H7 (cell line): ENCODE measurements at places on chromosomes 2 and 18.

- DNase-seq, result no peak
Observed at GRCh38 chr2:133173224-133173623, 395.0 kb downstream of the NCKAP5 start.

GRCh38 chr2:223433461-223433860 is 168.7 kb downstream of the SCG2 start:
- DNase-seq, result no peak

GRCh38 chr2:131557558-131558321 is 30.1 kb downstream of the CCDC74A start:
- no peak for DNase-seq

DNA sequence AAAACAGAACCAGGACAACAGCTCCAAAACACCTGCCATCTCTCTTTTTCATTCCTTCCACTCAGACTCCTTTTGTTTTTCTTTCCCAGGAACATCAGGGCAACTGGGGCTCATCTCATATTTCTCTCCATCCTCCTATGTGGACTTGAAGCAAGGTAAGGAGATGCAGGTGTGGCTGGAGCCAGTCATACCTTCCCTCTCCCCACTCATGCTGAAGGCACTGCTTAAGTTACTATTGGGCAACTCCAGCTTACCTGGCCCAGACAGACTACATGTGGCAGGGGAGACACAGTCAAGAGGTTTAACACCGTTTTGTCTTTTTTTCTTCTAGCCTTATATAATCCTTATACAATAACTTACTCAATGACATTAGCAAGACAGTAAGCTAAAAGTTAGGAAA is 38.4 kb downstream of the LAMA1 start:
- DNase-seq, result no peak

DNA sequence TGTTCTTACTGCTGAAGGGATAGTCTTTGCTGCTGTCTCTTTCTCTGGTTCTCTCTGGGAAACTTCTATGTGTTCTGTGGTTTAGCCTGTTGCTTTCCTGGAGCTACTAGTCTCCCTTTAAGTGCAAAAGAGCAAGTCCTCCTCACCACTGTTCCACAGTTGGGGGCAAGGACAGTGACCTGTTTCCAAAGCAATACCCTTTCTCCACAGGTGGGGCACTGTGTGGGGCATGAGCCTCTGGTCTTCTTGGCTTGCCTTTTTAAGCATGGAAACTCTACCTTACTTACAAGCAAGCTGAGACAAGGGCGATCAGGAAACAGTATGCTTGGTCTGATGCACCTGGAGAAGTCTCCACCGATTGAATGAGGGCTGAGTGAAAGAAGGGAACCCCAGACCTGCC is 156.7 kb downstream of the CPS1 start:
- no peak for DNase-seq

- no peak for DNase-seq
Observed at GRCh38 chr2:98944775-98945174, 8.8 kb upstream of the CRACDL start.

GRCh38 chr2:233815861-233816260 is 37.7 kb downstream of the MROH2A start:
- no peak for DNase-seq

- no peak for DNase-seq
Observed at GRCh38 chr2:206289391-206289790, 14.9 kb downstream of the ZDBF2 start.

GRCh38 chr2:203799908-203800307 is 67.7 kb upstream of the CTLA4 start:
- DNase-seq, result no peak

- DNase-seq, result no peak
Observed at GRCh38 chr2:55844986-55845385, 78.6 kb downstream of the EFEMP1 start.

- DNase-seq, result peak; percentile 47
Observed at GRCh38 chr2:237879058-237879430, 19.6 kb downstream of the RAMP1 start.

DNA sequence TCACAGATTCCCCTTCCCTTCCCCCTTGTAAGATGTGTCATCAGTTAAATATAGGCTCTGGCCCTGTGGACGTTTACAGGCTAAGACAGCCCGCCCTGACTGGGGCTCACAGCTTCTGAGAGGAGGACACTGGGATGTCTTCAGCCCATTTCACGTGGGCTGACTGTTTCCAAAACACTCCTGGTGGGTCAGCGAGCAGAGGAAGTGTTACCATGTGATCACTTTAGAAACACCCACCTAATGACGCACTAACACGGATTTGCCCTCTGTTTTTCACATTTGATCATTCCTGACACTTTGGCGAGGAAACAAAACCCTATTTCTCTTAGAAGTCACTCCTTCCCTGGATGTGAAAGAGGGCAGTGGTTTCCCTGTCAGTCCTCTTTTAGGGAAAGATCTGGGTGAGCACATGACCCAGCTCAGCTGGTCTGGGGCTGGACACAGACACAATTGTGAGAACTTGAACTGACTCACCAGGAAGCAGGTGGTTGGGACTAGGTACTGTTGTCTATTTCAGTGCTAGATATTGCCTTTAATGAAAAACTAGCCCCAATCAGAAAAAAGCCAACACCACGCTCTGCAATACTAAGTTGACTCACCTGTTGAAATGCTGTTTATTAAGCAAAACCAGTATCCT is 38.8 kb downstream of the BMP10 start:
- no peak for DNase-seq

GRCh38 chr2:101200676-101201075 is 49.5 kb upstream of the TBC1D8 start:
- DNase-seq, result no peak

DNA sequence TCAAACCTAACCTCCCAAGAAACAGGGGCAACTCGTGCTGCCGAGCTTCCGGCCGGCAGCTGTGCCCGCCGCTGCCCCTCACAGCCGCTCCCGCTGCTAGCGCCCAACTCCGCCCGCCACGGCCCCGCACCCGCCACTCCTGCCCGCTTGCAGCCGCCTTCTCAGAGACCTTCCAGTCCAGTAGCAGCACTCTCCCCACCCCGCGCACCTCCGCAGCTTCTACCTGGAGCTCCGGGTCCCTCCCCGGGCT is 722 bp upstream of the C2orf15 start:
- DNase-seq, result no peak

GRCh38 chr18:11002277-11002676 is 147.1 kb downstream of the PIEZO2 start:
- no peak for DNase-seq

GRCh38 chr2:124664363-124664762 is 639.3 kb downstream of the CNTNAP5 start:
- no peak for DNase-seq

- no peak for DNase-seq
Observed at GRCh38 chr2:64629875-64630274, 23.8 kb downstream of the SERTAD2 start.

DNA sequence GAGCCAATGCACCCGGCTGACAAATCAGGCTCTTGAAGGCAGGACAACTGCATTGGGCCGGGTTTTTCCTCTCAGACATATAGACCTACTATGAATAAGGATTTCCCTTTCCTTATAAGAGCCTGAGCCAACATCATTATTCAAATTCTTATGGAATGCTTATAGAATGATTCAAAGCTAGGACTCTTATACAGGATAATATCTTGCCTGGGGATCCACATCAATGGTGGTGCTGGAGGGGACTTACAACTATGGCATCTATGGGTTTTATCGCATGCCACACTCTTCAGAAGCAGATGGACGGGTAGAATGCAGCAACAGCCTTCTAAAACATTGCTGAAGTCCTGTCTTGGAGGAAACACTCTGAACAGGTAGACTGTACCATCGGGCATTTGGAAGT is 296.8 kb upstream of the KYNU start:
- no peak for DNase-seq

- no peak for DNase-seq
Observed at GRCh38 chr2:31004257-31004656, 134.0 kb downstream of the GALNT14 start.

DNA sequence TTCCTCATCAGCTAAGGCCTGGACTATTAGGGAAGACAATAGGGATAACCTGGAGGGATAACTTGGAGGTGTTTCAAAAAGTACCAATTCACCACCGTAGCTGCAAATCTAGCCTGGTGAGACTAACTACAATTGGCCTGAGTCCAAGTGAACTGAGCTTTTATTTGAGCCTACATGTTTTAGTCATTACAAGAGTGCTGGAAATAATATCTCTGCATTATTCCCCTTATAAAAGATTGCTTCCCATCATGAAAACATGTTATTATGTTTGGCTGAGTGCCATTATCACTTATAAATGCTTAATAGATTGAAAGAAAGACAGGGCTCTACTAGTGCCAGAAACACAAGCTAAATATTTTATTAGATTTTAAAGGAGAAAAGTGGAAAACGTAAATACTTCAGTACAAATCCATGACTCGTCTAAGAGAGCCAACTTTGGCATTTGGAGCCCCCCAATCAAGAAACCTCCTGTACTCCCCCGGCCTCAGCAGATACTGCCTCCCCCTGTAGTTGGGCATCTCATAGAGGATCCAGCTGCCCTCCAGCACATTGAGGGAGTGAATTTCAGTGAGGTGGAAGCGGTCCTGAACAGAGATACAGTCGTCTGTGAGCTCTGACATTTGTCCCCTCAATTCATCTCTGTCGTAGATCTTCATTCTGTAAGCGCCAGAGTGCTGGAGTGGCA is 3.6 kb downstream of the CRYGB start:
- no peak for DNase-seq

GRCh38 chr2:101089942-101090799 is 61.0 kb downstream of the TBC1D8 start:
- no peak for DNase-seq

DNA sequence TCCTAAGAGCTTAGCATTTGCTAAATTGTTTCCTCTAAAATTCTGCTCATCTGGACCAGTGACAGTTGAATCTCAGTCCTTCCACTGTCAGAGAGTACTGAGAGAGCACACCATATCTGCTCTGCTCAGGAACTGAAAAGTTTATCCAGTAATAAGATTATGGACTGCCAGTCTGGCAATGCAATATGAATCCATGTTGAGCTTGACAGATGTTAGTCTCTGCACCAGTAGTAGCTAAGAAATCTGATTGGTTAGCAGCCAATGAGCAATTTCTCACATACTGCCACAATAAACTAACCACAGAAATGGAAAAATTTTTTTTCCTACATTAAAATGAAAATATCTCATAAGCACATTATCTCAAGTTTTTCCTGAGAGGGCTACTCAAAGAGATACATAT is 2.3 kb downstream of the PRKD3 start:
- no peak for DNase-seq

DNA sequence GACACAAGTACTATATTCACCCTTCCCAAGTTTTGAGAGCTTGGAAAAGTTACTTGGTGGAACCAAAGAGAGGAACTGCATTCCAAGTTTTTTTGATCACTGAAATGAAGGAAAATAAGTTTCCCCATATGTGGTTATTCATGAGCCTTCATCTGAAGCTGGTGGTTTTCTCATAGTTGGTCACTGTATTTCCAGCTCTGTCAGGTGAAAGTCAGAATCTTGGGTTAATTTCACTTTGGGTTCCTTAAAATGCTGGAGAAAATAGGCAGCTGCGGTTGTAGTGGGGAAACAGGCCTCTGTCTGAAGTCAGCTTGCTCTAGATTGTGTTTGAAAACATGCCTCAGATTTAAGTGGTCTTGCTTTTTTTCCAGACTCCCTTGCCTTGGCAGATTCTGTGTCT is 200.5 kb downstream of the HRH4 start:
- DNase-seq, result no peak

- DNase-seq, result no peak
Observed at GRCh38 chr18:26432651-26433424, 115.5 kb downstream of the KCTD1 start.

DNA sequence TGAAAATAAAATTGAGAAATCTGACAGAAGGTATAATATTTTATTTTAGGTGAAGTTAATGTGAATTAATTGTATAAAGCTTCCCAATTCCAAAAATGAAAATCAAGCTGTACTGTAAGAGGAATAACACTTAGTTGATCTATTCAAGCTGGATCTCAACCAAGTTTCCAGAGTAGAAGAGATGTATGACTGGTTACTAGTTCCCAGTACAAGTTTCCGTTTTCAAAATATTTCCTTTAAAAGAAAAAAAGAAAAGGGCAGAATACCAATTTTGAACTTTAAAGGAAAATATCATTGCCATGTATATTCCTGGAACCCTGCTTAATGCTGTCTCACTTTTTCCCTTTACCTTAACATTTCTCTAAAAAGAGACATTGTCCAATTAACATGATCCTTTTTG is 308.5 kb downstream of the IRS1 start:
- no peak for DNase-seq
